Activated CD4-positive, alpha-beta T cell treated with anti-CD3 and anti-CD28 coated beads for 36 hours (primary cell): ENCODE measurements at places on chromosomes 7 and 10. TPM values are rescaled to one million over a fixed set of nuclear protein-coding genes. Genes with fewer than 3 reads are reported as not detected.

DNA sequence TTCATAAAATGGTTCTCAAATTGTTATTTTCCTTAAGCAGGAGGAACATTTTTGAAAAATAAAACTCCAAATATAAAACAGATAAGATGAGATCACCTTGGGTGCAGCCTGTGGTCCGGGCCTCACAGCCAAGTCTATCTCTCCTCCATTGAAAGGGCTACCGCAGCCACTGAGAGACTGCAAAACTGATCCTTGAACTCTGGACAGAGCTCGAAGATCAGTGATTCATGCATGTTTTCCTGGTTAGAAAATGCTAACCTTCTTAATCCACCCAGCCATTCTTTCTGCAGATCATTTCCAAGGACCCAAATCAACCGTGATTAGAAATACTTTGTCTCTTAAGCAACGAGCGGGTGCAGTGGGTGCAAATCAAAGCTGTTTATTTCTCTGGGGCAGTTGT, 378.8 kb downstream of the PLXDC2 start:
- no peak for DNase-seq

- DNase-seq, result no peak
These were observed 187.9 kb downstream of the ZNF365 start for GRCh38 chr10:62562101-62562500.

DNA sequence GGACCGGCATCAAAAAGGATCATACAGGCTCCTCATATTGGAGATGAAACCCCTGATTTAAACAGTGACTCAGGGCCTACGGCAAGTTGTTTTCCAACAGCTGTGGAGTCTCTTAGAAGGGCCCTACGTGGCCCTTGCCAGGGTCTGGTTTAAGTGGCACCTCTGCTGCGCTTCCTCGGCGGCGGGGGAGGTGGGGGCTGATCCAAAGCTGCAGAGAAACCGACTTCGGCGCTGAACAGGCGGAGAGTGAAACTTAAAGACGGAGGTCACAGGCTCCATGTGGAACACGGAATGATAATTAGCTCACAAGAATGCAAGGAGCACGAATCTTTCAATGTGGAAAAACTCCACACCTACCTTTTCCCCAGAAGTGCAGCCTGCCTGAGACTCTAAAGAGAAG, 477.9 kb downstream of the TCERG1L start:
- no peak for DNase-seq

GRCh38 chr7:27207348-27207985, 7.6 kb upstream of the HOXA13 start:
- no peak for DNase-seq

Gene ANXA8
- total RNA-seq, result not detected

DNA sequence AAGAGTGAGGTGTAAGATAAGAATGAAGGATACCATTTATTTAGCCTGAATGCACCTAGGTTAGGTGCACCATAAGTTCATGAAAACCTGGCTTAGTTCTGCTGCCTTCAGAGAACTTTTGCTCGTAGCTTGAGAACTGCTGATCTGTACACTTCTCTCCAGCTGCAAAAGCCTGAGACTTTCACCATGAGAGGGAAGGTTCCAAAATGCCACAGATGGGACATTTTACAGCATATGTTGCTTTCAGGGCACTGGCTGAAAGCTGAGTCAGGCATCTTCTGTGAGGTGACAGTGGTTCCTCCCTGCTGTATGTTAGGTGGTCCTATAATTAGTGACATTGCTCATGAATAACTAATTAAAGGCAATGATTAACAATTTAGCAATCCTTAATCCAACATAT, 298.3 kb downstream of the GALNT17 start:
- DNase-seq, result no peak

Gene GHRHR
- total RNA-seq, result not detected

- DNase-seq, result no peak
These were observed 207.7 kb upstream of the TEX47 start for GRCh38 chr7:89002981-89003956.

DNA sequence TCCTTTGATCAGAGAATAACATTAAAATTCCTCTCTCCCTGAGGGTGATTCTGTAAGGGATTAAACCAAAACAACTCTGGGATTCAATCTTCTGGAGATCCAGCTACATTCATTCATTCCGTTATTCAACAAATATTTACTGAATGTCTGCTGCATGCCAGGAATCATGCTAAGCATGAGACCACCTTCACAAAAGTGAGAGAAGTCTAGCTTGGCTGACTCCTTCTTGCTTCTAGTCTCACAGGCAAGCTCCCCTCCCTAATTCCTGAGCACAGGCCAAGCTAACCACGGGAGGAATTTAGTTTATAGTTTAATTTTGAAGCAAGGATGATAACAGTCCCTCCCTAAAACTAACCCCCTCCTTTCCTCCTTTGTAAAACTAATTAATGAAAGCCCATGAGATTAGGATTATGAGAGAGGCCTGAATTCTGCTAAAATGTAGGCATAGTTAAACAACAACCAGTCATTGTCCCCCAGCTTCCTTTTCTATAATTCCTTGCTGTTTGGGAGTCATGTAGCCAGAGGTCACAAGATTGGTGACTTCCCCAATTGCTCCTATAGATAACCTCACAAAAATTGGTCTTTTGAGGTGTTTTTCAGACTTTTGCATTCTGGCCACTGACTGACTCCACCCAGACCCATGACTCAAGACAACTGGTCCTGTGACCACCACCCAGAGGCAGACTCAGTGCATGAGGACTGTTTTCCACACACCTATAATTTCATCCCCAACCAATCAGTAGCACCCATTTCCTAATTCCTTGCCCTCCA, 113.5 kb downstream of the ITGB8 start:
- DNase-seq, result no peak

DNA sequence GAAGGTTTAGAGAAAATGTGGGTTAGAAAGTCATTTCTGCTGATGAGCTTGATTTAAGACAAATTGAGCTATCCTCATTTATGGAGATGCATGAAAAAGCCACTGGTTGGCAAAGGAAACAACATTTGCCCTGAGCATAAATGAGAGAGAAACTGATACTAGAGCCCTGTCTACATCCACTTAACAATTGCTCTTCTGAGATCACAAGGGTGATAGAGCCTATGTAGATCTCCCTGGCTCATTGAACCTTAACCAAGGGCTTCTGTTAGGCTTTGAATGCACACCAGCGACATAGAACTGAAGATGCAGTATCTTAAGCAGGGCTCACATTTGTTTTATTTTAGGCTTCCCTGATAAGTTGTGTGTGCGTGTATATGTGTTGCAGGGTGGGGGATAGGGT, 35.0 kb downstream of the GPR141 start:
- DNase-seq, result no peak

GRCh38 chr10:97858001-97858439, 8.4 kb downstream of the GOLGA7B start:
- peak; percentile 37 for DNase-seq

DNA sequence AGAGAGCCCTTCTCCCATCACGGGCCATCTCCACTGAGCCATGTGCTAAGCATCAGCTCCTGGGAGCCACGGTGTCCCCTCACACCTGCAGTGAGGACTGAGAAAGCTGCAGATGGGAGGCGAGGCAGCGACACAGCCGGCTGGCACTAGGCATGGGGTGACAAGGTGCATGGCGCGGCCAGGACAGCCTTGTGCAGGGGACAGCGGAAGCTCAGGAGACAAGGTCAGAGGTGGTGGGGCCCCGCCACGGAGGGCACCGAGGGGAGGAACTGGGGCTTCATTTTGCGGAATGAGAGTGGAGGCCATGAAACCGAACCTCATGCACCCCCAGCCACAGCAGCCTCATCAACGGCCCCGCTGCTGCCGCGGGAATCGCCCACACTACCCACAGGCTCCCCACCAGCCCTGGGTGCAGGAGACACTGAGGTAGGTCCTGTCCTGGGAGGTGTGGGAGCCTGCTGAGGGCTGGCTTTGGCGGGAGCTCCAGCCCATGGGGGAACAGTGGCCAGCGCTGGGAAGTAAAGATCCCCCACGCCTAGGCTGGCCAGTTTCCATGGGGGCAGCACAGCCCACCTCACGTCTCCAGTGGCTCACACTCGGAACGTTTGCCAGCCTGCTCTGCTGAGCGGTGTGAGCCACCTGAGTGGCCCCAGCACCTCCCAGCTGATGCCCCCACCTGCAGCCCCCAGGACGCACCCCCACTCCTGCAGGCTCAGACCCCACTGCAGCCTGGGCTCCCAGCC, 71.2 kb upstream of the INSIG1 start:
- DNase-seq, result no peak

DNA sequence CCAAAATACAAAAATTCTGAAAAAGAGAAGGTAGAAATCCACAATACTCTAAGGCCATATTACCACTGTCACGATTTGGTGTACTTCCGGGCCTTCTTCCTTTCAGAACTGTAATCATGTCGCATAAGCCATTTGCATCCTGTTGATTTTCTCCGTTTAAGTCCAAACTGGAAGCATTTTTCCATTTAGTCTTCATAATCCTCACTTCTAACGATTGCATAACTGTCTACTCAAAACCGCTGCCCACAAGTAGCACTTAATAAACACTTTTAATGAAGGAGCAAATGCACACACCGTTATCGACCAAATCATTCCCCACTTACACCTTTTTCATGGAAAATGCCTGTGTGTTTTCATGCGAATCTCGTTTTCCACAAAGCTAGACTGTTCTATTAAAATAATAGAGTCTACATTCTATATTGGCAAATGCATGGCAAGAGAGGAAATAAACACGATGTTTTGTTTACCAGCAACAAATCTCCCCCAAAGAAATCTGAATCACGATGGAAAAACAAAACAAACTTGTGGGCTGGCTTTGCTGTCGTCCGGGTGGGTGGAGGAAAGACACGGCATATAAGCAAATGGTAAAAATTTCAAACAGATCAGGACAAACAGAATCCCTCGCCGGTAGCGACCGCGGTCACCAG, 1.0 kb downstream of the ATE1 start:
- DNase-seq, result no peak

Gene PLAC9
- not detected for total RNA-seq

Gene TMEM270
- not detected for total RNA-seq

Gene PTER
- 34.5 TPM for total RNA-seq

DNA sequence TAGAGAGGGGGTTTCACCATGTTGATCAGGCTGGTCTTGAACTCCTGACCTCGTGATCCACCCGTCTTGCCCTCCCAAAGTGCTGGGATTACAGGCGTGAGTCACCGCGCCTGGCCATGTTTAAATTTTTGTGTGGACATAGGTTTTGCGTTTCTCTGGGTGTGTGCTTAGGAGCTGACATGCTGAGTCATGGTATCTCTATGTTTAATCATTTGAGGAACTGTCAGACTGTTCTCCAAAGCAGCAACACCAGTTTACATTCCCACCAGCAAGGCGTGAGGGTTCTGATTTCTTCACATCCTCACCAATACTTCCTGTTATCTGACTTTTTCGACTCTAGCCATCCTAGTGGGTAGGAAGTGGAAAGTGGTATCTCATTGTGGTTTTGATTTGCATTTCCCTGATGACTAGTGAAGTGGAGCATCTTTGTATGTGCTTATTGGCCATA, 153.7 kb downstream of the DNAJB6 start:
- DNase-seq, result peak; percentile 58

- DNase-seq, result no peak
These were observed 51.1 kb downstream of the ADRB1 start for GRCh38 chr10:114094795-114095194.

DNA sequence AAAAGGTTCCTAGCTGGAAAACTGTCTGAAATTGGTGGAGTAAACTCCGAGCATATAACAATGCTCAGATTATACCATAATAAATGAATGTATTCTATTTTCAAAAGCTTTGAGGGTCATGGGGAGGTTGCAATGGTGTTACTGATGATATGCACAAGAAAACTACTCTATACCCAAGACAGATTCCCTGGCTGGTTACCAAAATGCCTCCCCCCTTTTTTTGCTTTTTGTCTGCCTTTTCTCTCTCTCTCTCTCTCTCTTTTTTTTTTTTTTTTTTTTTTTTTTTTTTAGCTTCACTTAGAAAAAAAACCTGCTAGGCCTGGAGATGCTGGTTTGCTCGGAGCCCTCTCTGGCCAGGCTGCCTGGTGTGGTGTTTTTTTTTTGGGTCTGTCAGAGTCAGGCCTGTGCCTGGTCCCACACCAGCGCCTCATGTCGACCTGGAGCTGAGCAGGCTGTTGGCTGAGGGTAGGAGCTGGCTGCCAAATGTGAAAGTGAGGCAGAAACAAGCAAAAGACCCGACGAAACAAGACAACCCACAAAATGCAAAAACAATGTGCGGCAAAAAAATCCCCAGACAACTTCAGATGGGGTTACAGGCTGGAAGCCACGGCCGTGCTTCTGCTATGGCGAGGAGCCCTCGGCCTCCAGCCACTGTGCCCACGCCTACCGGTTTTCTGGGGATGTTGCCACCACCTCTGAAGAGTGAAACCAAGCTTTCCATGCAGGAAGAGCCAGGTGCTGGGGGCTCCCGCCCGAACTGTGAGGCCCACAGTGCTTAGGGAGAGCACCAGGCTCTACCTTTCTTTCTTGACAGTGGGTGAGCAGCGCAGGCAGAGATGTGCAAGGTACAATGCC, 59.9 kb upstream of the EFCAB10 start:
- no peak for DNase-seq

DNA sequence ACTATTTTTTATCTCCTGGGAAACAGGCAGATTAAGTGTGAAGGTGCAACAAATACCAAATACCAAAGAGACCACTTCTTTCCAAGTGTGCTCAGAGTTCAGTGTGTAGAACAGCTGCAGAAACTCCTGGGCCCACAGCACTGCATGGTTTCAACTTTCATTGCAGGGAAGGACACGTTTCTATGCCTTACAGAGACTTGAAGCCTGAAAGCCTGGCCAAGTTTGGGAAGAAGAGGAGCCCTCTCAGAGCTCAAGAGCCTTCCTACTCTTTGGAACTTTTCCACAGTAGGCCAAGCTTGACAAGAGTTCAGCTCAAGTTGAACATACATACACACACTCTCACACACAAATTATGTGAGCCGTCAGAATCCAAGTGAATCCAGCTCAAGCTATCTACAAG, 2.5 kb downstream of the HOXA4 start:
- no peak for DNase-seq

Gene TAS2R60
- total RNA-seq, result not detected

Gene TMEM273
- 26.5 TPM for total RNA-seq

DNA sequence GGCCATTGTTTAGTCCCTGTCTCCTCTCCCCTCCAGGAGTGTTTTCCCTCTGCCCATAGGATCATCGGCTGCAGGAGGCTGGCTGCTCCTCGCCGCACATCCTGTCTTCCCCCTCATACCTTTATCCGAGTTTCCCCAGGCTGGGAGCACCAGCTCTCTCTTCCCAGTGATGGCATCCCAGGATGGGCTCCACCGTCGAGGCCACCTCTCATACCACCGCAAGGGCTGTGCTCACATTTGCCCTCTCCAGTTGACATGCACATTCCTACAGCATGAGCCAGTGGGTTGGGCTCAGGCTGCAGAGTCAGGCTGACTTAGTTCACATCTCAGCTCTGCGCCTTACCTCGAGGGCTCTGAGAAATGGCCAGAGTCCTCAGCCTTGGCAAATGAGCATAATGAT, 12.1 kb downstream of the HKDC1 start:
- DNase-seq, result no peak

GRCh38 chr10:73480158-73480557, 15.7 kb downstream of the PPP3CB start:
- no peak for DNase-seq

GRCh38 chr7:18290223-18290622, 205.3 kb upstream of the HDAC9 start:
- no peak for DNase-seq
